Right atrium auricular region (tissue), 2 donors: ENCODE measurements at places on chromosomes 16 and 17.
A peak's percentile ranks its signal among the peaks of the same experiment; 100 is the strongest.

- H3K36me3 ChIP-seq, result no peaks in the 10 kb centered on the region
- H3K27ac ChIP-seq, result no peak overlapping the region
- no peak for DNase-seq
Observed at GRCh38 chr16:87046235-87046634, 271.0 kb downstream of the C16orf95 start.

DNA sequence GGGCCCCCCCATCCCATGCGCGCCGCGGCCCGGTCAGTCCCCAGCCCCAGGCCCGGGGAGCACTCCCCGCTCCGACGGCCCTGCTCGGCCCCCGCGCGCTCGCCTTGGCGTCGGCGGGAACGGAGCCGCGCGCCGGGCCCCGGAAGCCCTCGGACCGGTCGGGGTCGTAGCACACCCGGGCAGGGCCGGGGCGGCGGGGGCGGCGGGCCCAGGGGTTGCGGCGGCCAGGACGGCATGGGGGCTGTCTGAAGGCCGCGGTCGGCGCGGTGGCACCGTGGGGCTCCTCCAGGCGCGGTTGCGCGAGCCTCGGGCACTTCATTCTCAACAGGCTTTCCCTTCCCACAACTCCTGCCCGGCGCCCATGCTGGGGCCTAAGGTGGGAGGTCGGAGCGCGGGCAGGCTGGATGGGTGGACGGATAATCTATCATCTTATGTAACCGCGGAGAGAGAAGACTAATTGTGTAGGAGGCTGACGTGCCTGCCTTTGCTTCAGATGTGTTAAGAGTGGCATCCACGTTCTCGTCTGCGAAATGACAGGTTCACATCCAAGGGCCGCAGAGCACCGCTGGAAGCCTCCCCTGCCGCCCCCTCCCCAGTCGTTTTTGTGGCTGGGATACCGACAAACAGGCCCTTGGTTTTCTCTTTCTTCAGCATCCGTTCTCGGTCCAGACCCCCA is 708 bp downstream of the BAIAP2 start:
- peak overlapping the region; percentile 79 for H3K27ac ChIP-seq
- H3K4me3 ChIP-seq, result peak overlapping the region; percentile 51
- H3K36me3 ChIP-seq, result no peaks in the 10 kb centered on the region

DNA sequence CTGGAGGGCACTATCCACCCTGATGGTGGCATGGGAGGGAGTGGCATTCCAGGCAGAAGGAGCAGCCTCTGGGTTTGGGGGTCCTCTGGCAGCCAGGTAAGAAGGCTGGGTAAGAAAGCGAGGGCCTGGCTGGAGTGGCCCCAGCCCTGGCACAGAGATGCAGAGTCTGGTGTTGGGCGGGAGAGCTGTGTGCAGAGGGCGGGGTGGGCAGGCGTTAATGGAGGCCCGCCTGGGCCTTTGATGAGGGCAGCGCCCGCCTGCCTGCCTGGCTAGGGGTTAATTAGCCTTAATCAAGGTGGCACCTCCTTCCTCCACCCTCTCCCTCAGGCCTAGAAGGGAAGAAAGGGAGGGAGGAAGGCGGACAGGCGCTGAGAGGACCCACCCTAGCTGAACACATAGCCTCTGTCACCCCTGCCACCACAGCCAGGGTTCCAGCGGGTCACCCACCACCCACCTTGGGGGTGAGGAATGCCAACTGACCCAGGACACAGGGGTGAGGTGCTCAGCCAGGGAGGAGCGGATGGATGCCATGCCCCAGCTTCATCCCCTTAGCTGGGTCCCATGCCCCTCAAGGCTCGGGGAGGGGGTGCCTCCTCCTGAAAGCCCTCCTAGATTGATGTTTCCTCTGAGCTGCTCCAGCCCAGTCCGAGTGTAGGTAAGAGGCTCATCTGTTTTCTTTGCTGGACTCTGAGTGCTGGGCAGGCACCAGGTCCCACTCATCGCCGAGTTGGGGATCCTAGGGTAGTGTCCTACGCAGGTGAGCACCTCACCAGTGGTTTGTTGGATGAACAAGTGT is 13.4 kb upstream of the FAM83G start:
- H3K27ac ChIP-seq, result no peak overlapping the region
- no peak for DNase-seq
- no peaks in the 10 kb centered on the region for H3K27me3 ChIP-seq
- H3K4me1 ChIP-seq, result no peaks in the 10 kb centered on the region
- no peak overlapping the region for H3K4me3 ChIP-seq

- H3K4me1 ChIP-seq, result no peaks in the 10 kb centered on the region
- H3K36me3 ChIP-seq, result no peaks in the 10 kb centered on the region
- no peaks in the 10 kb centered on the region for H3K27me3 ChIP-seq
Observed at GRCh38 chr16:73176577-73177013, 128.7 kb upstream of the ZFHX3 start.

GRCh38 chr17:48610282-48611211 is at the start of gene HOXB7:
Gene HOXB7, minus strand, starts transcription at chr17:48611017. Its CDS starts 99 bp downstream, at chr17:48610918.
- no peaks in the 10 kb centered on the region for H3K4me1 ChIP-seq
- H3K27me3 ChIP-seq, result peaks cover 71% of the 10 kb centered on the region

DNA sequence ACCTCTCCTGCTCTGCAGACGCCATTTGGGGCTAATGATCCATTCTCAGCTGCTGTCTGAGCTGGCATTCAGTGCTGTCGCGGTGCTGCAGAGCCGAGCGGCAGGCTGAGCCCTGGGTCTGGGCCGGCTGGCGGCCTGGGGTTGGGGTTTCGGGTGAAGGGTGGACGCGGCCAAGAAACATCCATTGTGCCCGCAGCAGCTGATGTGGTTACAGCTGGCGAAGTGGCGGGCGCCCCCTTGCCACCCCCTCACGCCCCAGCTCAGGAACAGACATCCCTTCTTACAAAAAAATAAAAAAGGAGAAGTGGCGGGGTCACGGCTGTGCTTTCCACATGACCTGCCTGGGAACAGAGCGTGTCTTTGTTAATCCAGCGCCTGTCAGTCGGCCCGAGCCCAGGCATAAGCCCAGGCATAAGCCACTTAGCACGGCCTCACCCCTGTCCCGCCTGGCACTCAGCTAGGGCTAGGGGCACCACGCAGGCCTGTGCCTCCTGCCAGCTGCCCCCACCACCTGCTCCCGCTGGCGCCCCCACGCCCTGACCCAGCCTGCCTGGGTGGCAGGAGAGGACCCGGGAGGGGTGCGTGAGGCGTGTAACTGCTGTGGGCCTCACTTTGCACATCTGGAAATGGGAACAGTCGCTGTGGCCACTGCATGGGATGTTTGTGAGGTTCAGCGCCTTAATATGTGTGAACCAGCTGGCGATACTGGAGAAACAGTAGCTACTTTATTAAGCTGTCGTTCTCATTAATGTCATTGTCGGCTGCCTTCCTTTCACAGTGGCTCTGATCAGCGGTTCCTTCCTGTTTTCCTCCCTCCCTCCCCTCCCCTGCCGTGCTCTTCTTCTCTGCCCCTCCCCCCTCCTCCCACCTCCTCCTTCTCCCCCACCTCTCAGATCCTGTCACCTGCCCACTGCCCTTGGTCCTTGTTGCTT is 197.7 kb upstream of the CIBAR2 start:
- no peaks in the 10 kb centered on the region for H3K27me3 ChIP-seq
- H3K4me3 ChIP-seq, result no peak overlapping the region
- peak overlapping the region; percentile 94 for H3K27ac ChIP-seq
- peak; percentile 71 for DNase-seq
- no peaks in the 10 kb centered on the region for H3K4me1 ChIP-seq
- H3K36me3 ChIP-seq, result no peaks in the 10 kb centered on the region
